ENCODE measurements at places on chromosomes 11 and 22.

GRCh38 chr11:115180272-115180671, 323.9 kb downstream of the CADM1 start:
- H3K4me3 ChIP-seq: no peak overlapping the region
- DNase-seq: no peak
- H3K36me3 ChIP-seq: no peaks in the 10 kb centered on the region
- H3K27ac ChIP-seq: no peak overlapping the region

DNA sequence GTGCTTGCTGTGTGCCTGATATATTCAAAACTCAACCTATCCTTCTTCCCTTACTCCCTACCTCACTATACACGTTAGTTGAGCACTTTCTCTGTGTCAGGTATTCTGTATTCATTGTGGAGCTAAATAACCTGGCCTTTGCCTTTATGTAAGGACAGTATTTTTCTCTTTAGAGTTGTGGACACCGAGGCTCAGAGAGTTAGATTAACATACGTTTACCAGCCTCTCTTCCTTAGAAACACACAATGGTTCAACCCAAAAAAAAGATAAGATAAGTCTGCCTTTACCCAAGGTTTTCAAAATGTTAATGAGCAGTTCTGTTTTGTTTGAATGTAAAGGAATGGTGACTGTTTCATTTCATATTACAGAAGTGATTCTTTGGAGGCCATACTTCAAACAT, 45.0 kb downstream of the CBL start:
- H3K4me1 ChIP-seq: no peaks in the 10 kb centered on the region
- DNase-seq: no peak
- no peak overlapping the region for H3K4me3 ChIP-seq
- no peaks in the 10 kb centered on the region for H3K27me3 ChIP-seq
- no peaks in the 10 kb centered on the region for H3K36me3 ChIP-seq

- peaks cover 5% of the 10 kb centered on the region for H3K36me3 ChIP-seq
- H3K4me1 ChIP-seq: peaks cover 4% of the 10 kb centered on the region
- peak; percentile 79 for DNase-seq
- H3K4me3 ChIP-seq: peak overlapping the region; percentile 13
- no peaks in the 10 kb centered on the region for H3K27me3 ChIP-seq
These were observed 472 bp downstream of the APOA5 start for GRCh38 chr11:116791002-116791812.

GRCh38 chr11:58318532-58318931, 40.3 kb downstream of the OR5B17 start:
- H3K36me3 ChIP-seq: no peaks in the 10 kb centered on the region
- no peak overlapping the region for H3K4me3 ChIP-seq
- no peaks in the 10 kb centered on the region for H3K4me1 ChIP-seq
- DNase-seq: no peak

DNA sequence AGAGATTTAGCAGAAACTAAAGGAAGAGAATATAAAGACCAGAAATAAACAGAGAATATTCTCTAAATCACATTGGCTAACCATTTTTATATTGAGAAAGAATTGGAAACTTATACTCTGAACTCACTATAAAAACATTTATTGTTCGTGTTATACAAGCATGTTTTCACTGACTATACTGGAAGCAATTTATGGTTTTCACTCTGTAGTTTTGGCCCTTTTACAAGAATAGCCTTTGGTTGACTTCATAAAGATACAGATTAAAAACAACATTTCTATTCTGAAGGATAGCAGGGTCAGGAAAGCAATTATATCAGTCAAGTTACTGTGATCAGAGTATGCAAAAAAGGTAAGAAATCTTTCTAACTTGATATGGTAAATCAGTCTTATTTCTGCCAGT, 965.7 kb upstream of the FAT3 start:
- H3K27ac ChIP-seq: no peak overlapping the region
- H3K4me3 ChIP-seq: no peak overlapping the region
- no peak for DNase-seq
- no peaks in the 10 kb centered on the region for H3K27me3 ChIP-seq
- no peaks in the 10 kb centered on the region for H3K4me1 ChIP-seq
